Activated naive CD4-positive, alpha-beta T cell treated with anti-CD3 and anti-CD28 coated beads, Interleukin-2, amount 10 ng/mL, durations not matched to agents 7 days and 5 days (primary cell): ENCODE measurements at places on chromosomes 3 and 15.
A peak's percentile ranks its signal among the peaks of the same experiment; 100 is the strongest.

DNA sequence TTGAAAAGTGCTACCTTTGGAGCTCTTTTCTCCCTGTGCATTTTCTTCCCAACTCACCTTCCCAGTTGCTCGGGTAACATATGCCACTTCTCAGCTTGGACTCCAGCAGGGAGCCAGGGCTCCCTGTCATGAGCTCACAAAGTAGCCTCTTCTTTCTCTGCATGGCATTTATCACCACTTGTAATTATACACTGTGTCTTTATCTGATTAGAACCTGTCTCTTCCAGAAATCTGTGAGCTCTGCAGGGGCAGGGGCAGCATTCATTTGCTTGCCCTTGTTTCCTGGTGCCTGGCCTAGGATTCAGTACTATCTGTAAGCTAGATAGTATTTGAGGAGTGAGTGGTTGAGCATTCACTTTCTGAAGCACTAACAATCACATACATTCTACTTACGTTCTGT lies 100.9 kb downstream of the CLSTN2 start:
- DNase-seq: no peak

- no peak for DNase-seq
Observed at GRCh38 chr3:80238606-80239005, 470.8 kb upstream of the ROBO1 start.

GRCh38 chr3:163476179-163476578 lies 1602.1 kb downstream of the SI start:
- DNase-seq: no peak

DNA sequence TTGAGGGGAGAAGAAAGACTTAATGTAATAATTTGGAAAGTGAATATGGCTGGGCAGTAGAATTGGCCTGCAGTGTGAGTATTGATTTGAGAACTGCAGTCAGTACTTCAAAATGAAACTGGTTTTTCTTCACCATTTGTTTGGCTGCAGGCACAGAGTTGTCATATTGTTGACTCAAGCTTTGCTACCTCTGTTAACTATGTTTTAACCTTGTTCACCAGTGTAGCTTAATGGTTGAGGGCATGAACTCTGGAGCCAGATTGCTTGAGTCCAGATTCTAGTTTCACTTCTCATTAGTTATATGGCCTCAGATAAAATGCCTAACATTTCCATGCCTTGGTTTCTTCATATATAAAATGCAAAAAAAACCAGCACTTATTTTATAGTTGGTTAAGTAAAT lies 64.1 kb downstream of the CFAP44 start:
- no peak for DNase-seq

DNA sequence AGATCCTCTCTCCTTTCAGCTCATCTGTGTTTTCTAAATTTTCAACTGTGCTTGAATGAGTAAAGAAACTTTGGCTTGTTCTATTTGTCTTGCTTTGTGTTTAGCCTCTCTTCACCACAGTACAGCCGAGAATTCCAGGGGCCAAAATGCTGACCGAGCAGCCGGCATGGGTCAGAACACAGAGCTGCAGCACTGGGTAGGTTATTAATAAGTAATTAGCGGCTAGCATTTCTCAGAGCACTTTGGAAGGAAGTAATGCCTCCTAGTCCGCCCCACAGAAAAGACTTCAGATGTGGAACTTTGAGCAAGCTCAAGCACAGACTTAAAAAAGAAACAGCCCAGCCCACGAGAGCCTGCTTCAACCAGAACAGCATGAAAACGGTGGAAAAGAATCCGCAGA lies 343.9 kb downstream of the ARRDC4 start:
- DNase-seq: no peak

GRCh38 chr3:172549144-172549543 lies 25.9 kb upstream of the TNFSF10 start:
- no peak for DNase-seq

- no peak for DNase-seq
Observed at GRCh38 chr15:60536314-60536713, 57.4 kb upstream of the ICE2 start.

GRCh38 chr3:25895443-25895842 lies 105.6 kb downstream of the OXSM start:
- no peak for DNase-seq

GRCh38 chr3:72568083-72568482 lies 280.2 kb downstream of the SHQ1 start:
- no peak for DNase-seq

DNA sequence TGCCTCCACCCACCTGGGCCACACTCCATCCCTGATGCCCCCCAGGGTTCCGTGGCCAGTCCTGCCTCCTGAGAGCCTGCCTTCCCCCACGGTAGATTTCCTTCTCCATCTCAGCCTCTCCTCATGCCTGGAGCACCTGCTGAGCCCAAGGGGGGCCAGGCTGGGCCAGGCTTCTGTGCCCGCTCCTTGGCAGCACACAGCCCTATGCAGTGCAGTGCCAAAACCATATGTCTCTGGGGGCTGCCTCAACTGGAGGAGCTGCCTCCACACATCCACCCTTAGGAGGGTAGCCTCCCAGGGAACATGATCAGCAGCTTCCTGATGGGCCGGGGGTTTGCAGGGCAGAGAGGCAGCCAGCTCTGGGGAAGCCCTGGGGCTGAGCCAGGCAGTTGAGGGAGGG lies 24.6 kb upstream of the GATA2 start:
- no peak for DNase-seq

GRCh38 chr3:71444028-71444860 lies 139.3 kb downstream of the FOXP1 start:
- DNase-seq: peak; percentile 86

DNA sequence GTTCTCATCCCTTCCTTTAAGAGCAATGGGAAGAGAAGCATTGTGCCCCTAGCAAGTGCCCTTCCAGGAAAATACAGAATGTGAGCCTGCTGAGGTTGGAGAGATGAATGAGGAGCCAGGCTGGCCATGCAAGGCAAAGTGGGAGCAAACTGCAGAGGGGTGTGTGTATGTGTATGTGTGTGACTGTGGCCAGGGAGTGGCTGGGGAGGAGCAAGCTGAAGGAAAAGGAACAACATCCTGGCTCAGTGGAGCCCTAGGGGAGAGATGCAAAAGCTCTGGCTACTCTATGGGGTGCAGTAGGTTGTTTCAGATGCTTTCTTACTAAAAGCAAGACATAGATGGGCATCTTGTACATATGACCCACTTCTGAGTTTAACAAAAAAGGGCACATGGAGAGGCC lies 20.6 kb downstream of the FOXP1 start:
- no peak for DNase-seq

DNA sequence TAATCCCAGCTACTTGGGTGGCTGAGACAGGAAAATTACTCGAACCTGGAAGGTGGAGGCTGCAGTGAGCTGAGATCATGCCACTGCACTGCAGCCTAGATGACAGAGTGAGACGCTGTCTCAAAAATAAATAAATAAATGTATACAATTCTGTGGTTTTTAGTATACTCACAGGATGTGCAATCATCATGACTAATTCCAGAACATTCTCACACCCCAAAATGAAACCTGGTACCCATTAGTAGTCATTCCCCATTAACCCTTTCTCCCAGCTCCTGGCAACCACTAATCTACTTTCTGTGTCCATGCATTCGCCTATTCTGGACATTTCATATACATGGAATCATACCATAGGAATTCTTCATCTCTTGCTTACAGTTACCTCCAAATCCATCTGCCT lies 44.5 kb downstream of the LRRFIP2 start:
- DNase-seq: no peak
